WTC11 (cell line): ENCODE measurements at places on chromosomes 7 and 10.
A peak's percentile ranks its signal among the peaks of the same experiment; 100 is the strongest.

DNA sequence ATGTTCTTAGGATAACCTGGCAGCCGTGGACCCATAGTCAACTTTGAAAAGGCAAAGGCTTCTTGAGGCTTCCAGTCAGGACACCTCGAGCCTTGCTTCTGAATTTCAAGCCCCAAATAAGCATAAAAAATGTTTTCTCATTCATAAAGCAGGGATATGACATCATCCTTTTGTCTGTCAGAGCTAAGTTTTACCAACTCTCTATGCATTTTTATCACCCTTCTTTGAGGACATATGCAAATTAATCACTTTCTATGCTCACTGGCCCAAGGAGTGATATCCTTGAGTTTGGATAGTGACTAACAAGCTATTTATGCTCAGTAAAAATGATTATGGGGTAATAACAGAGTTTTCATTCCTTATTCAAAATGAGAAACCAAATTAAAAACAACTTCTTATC lies 159.4 kb downstream of the ANLN start:
- H3K4me3 ChIP-seq, result no peak overlapping the region
- no peaks in the 10 kb centered on the region for H3K36me3 ChIP-seq
- peaks cover 12% of the 10 kb centered on the region for H3K4me1 ChIP-seq
- no peak overlapping the region for H3K27ac ChIP-seq
- H3K27me3 ChIP-seq, result no peaks in the 10 kb centered on the region

GRCh38 chr7:72183835-72184234 lies 228.3 kb downstream of the CALN1 start:
- peaks cover 29% of the 10 kb centered on the region for H3K4me1 ChIP-seq
- H3K27ac ChIP-seq, result no peak overlapping the region
- DNase-seq, result peak; percentile 16
- H3K4me3 ChIP-seq, result no peak overlapping the region
- peaks cover 4% of the 10 kb centered on the region; the same call in 1 of the 2 replicates for H3K36me3 ChIP-seq
- no peaks in the 10 kb centered on the region for H3K27me3 ChIP-seq

- H3K4me1 ChIP-seq, result peaks cover 19% of the 10 kb centered on the region
- H3K27ac ChIP-seq, result no peak within 1 kb of the TSS
- DNase-seq, result peak; percentile 59
- H3K36me3 ChIP-seq, result no peaks in the 10 kb centered on the region
These were observed at the start of gene ITGA8 for GRCh38 chr10:15719899-15720634. Gene ITGA8 (minus strand): TSS chr10:15719922. CDS start chr10:15719771, 151 bp downstream.

DNA sequence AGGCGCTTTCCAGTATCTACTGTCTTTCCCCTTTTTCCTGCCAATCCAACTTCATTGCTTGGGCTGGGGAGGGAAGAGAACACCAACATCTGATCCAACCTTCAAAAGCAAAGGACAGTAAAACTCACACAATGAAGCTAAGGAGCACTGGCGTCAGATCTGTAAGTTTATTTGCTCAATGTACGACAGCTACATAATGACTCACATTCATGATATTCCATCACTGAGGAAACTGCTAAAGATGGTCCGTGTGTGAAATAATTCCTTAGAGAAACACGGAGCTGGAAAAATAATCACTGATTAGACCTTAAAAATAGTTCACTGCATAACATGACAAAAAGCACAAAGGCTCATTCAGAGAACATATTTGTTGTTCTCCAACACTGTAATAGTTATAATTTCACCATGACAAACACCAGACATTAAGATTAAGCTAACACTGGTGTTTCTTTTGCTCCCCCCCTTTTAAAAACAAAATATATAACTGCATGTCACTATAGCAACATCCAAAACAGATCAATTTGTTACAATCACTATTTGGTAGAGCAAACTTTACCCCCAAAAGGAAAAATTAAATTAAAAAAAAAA lies 24.3 kb downstream of the HSPB1 start:
- peak overlapping the region; percentile 70; the same call in 1 of the 2 replicates for H3K27ac ChIP-seq
- peaks cover 51% of the 10 kb centered on the region for H3K36me3 ChIP-seq
- H3K4me3 ChIP-seq, result no peak overlapping the region
- no peaks in the 10 kb centered on the region; the same call in none of the 2 replicates for H3K4me1 ChIP-seq
- H3K27me3 ChIP-seq, result no peaks in the 10 kb centered on the region

- H3K27ac ChIP-seq, result peak overlapping the region; percentile 37; the same call in 1 of the 2 replicates
- peaks cover 3% of the 10 kb centered on the region for H3K36me3 ChIP-seq
- H3K4me1 ChIP-seq, result peaks cover 53% of the 10 kb centered on the region
- DNase-seq, result no peak
- no peak overlapping the region for H3K4me3 ChIP-seq
These were observed 126.4 kb downstream of the ARHGAP22 start for GRCh38 chr10:48478469-48478868.
